ENCODE measurements at places on chromosomes 3 and 15.
A peak's percentile ranks its signal among the peaks of the same experiment; 100 is the strongest.

- peak; percentile 24 for DNase-seq
These were observed 1209.6 kb downstream of the ZPLD1 start for GRCh38 chr3:103644450-103644849.

- no peak for DNase-seq
These were observed 54.5 kb downstream of the CHD2 start for GRCh38 chr15:92954578-92954977.

- DNase-seq = no peak
These were observed 364.0 kb downstream of the CNTN6 start for GRCh38 chr3:1456781-1457311.

- DNase-seq = no peak
These were observed 10.3 kb downstream of the MAGI1 start for GRCh38 chr3:66028457-66028856.

GRCh38 chr15:66655997-66656396 is 46.0 kb upstream of the SMAD6 start:
- DNase-seq = no peak

DNA sequence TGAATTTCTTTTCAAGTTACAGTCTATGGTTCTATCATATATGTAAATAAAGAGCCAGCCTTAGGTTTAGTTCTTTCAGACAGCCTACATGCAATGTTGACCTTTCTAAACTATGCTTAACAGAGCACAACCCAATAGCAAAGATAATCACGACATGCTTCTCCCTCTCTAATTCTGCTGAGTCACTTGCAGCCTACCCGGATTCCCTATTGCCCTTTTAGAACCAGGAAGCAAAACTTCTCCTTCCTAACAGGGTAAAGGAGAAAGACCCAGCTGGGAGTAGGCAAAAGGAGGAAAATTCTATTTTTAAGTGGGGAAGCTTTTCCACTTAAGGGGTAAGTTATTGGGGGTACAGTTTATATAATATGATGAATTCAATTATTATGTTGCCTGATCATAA is 79.3 kb downstream of the SLC7A14 start:
- no peak for DNase-seq

DNA sequence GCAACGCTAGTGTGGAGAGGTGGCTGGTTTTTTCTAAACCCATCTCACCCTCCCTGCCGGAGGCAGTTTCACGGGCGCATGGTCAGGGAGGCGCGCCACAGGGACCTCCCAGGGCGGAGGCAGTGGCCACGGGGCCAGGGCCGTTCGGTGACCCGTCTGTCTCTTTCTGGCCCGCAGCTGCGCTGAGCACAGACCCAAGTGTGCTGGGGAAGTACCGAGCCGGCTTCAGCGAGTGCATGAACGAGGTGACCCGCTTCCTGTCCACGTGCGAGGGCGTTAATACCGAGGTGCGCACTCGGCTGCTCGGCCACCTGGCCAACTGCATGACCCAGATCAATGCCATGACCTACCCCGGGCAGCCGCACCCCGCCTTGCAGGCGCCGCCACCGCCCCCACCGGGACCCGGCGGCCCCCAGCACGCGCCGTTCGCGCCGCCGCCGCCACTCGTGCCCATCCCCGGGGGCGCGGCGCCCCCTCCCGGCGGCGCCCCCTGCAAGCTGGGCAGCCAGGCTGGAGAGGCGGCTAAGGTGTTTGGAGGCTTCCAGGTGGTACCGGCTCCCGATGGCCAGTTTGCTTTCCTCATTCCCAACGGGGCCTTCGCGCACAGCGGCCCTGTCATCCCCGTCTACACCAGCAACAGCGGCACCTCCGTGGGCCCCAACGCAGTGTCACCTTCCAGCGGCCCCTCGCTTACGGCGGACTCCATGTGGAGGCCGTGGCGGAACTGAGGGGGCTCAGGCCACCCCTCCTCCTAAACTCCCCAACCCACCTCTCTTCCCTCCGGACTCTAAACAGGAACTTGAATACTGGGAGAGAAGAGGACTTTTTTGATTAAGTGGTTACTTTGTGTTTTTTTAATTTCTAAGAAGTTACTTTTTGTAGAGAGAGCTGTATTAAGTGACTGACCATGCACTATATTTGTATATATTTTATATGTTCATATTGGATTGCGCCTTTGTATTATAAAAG is 1.8 kb downstream of the HES1 start:
- DNase-seq = no peak

DNA sequence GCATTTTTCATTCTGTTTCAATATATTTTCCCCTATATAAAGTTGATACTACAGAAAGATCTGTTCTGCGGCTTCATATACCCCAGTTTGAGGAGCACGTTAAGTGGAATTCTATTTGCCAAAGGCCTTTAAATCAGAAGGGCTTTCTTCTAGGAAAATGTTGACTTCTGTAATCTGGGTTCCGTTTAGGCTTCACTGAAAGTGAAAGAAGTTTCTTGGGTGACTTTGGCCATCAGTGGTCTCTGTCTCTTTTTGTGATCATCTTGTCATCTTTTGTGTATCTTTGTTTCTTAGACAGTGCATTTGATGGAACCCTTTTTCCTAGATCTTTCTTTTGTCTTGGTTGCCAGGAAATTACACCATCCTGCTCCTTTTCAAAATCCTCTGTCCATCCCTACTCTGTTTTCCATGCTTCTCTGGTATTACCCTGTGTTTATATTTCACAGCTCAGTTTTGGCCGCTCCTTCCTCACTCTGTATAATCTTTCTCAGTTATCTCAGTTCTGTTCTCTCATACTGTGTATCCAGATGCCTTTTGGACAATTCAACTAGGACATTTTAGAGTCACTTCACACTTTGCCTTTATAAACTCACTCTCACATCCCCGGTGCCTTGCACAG is 40.7 kb upstream of the MAP3K13 start:
- no peak for DNase-seq

DNA sequence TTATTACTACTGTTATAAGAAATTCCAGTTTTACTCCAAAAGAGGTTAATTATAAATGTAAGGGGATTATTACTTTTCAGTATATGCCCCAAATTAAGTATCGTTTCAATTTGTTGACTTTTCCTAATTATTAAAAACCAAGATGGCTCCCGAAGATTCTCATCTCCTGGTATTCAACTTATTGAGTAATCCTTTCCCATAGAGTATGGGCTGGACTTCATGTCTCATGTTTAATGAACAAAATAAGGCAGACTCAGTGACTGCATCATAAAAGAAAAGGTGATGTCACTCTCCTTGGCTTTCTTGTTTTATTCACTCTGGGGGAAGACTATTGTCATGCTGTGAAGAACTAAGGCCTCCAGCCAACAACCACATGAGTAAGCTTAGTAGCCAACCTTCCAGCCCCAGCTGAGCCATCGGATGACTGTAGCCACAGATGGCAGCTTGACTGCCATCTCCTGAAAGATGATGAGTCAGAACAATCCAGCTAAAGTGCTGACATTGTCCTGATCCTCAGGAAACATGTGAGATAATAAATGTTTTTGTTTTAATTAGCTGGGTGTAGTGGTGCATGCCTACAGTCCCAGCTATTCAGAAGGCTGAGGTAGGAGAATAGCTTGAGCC is 17.3 kb downstream of the IGF2BP2 start:
- DNase-seq = peak; percentile 88

DNA sequence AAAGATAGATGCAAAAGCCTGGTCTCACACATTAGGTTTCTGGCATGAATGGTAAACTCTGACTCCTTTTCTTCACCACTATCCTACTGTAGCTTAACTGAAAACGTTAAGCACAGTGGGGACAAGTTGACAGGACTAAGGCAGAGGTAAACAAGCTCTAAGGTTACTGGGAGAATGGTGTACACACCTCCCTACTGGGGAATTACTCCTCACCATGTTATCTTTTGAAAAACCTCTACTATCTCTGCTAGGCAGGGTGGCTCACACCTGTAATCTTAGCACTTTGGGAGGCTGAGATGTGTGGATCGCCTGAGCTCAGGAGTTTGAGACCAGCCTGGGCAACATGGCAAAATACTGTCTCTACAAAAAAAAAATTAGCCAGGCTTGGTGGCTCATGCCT is 29.1 kb downstream of the IP6K1 start:
- DNase-seq = no peak

- DNase-seq = no peak
These were observed 446.0 kb downstream of the FGF12 start for GRCh38 chr3:192281207-192281880.
